ENCODE measurements at places on chromosomes 6 and 20. TPM values are rescaled to one million over a fixed set of nuclear protein-coding genes. Genes with fewer than 3 reads are reported as not detected.

CST4 gene
- total RNA-seq, result not detected

SLC22A2 gene
- 0.86 TPM for total RNA-seq

ADGRF1 gene
- not detected for total RNA-seq

- no peak for DNase-seq
- H3K4me1 ChIP-seq, result no peaks in the 10 kb centered on the region
- no peaks in the 10 kb centered on the region for H3K36me3 ChIP-seq
- H3K27me3 ChIP-seq, result no peaks in the 10 kb centered on the region
- no peak overlapping the region for H3K27ac ChIP-seq
These were observed 29.2 kb downstream of the CDH22 start for GRCh38 chr20:46279103-46279502.

DNA sequence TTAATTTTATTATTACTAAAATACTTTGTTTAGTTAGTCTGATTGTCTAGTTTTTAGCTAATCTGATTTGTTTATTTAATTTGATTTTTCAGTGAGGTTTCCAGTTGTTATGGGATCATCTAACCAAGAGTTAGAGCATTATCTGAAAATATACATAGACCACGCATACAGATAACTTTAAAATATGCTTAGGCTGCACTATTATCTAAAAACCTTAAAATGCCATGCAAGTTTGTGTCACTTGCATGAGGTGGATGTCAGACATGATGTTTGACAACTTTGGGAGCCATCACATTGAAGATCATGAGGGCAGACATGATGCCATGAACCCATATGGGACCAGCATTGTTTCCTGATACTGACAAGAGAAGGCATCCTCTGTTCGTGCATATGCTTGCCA, 610.3 kb downstream of the KHDRBS2 start:
- no peak overlapping the region for H3K27ac ChIP-seq
- DNase-seq, result no peak
- H3K4me1 ChIP-seq, result no peaks in the 10 kb centered on the region
- no peaks in the 10 kb centered on the region for H3K36me3 ChIP-seq

DNA sequence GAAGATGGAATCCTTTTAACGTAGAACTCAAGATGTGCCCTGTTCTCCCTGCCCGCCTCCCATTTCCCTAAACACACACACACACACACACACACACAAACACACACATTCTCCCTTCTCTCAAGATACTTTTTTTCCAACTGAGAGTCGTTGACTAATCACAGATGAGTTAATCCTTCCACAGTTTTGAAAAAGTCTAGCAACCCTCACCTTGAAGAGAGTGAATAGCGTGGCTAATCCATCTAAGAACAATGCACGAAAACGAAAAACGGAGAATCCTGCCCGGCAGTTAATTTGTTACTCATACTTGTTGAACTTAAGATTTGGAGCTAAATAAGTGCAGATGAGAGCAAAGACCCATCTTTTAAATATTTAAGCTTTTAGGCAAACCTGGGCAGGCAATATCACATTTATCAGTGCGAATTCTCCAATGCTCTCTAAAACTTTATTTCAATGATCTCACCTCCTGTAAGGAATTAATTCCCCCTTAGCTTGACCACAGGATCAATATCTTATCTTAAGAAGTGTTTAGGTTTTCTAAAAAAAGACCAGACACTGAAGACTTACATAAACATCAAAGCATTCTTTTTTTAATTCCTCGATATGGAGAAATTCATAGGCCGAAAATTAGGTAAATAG, 1.1 kb downstream of the AGPAT4 start:
- DNase-seq, result no peak
- H3K4me1 ChIP-seq, result peaks cover 2% of the 10 kb centered on the region
- H3K36me3 ChIP-seq, result peaks cover 15% of the 10 kb centered on the region
- peak overlapping the region; percentile 95 for H3K4me3 ChIP-seq
- H3K27ac ChIP-seq, result peak overlapping the region; percentile 71
- no peaks in the 10 kb centered on the region for H3K27me3 ChIP-seq

DNA sequence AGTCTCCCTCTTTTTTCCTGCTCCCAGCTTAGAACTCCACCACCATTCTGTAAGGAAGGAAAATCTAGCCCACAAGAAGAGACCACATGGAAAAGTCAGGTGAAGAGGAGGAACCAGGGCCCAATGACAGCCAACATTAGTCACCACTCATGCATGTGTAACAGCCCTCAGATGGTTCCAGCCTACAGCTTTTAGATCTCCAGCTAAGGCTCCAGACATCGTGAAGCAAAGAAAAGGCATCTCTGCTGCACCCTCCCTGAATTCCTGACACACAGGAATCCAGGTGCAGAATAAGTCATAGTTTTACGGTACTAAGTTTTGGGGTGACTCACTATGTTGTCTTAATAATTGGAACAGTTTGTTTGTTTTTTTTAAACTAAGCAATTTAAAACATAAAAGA, 25.5 kb downstream of the DCDC2 start:
- H3K36me3 ChIP-seq, result no peaks in the 10 kb centered on the region
- no peak overlapping the region for H3K27ac ChIP-seq
- no peak for DNase-seq
- no peak overlapping the region for H3K4me3 ChIP-seq
- H3K4me1 ChIP-seq, result no peaks in the 10 kb centered on the region

DNA sequence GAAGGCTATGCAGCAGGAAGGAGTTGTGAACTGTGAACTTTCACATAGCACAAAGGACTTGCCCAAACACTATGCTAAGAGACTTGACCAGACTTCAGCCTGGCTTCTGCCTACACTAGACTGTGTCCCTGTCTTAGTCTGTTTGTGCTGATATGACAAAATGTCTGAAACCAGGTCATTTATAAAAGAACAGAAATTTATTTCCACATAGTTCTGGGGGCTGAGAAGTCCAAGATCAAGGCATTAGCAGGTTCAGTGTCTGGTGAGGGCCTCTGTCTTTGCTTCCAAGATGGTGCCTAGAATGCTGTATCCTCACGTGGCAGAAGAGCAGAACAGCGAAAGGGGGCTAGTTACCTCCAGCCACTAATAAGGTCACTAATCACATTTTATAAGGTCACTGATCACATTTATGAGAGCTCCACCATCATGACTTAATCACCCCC, 16.0 kb upstream of the MCM3 start:
- H3K4me1 ChIP-seq, result no peaks in the 10 kb centered on the region
- no peak for DNase-seq
- H3K27me3 ChIP-seq, result no peaks in the 10 kb centered on the region
- H3K27ac ChIP-seq, result no peak overlapping the region
- peaks cover 12% of the 10 kb centered on the region for H3K36me3 ChIP-seq

GRCh38 chr20:3172933-3173609, at the start of gene LZTS3:
Gene LZTS3 (minus strand): TSS chr20:3173549. CDS start chr20:3167163, 6,386 bp downstream.
- peak within 1 kb of the TSS; percentile 12 for H3K27ac ChIP-seq
- H3K4me3 ChIP-seq, result peak within 1 kb of the TSS; percentile 98
- H3K27me3 ChIP-seq, result no peaks in the 10 kb centered on the region
- no peaks in the 10 kb centered on the region for H3K4me1 ChIP-seq
- peak; percentile 86 for DNase-seq
- 0 out of 2 replicates have a peak, but pooled peaks cover 3% of the 10 kb centered on the region for H3K36me3 ChIP-seq
